ENCODE measurements at places on chromosomes 11 and 22. TPM values are rescaled to one million over a fixed set of nuclear protein-coding genes. Genes with fewer than 3 reads are reported as not detected.
A peak's percentile ranks its signal among the peaks of the same experiment; 100 is the strongest.

DNA sequence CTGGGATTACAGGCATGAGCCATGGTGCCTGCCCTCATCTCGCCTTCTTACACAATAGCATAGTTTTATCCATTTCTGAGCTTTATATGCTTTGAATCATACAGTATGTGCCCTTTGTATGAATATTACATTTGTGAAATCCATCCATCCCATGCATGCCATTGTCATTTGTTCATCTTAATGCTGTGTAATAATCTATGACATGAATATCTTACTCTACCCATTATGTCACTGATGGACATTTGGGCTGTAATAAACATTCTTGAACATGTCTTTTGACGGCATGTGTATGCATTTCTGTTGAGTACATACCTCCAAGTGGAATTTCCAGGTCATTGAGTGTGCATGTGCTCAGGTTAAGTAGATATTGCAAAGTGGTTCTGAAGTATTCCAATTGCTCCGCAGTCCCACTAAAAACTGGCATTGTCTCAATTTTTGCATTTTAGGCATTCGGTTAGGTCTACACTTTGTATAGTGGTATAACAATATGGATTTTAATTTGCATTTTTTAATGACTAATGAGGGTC is 339.3 kb upstream of the SYN3 start:
- DNase-seq, result no peak

FJX1 gene
- total RNA-seq, result 89.8 TPM

DNA sequence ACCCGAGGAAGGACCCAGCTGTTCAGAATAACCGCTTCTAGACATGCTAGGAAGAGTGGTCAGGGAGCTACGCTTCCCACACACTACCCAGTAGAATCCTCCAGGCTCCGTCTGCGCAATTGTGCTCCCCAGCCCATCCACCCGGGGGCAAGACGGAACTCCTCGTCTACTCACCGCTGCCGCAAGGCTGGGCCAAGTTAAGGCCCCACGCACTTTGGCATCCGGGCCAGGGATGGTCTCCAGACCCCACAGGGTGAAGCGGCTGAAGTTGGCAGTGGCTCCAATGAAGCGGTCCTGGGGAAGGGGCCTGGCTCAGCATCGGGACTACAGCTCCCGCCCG is 757 bp downstream of the RNASEH2C start:
- DNase-seq, result peak; percentile 37

GRCh38 chr11:71342951-71343827 is 90.8 kb upstream of the SHANK2 start:
- DNase-seq, result peak; percentile 26

DNA sequence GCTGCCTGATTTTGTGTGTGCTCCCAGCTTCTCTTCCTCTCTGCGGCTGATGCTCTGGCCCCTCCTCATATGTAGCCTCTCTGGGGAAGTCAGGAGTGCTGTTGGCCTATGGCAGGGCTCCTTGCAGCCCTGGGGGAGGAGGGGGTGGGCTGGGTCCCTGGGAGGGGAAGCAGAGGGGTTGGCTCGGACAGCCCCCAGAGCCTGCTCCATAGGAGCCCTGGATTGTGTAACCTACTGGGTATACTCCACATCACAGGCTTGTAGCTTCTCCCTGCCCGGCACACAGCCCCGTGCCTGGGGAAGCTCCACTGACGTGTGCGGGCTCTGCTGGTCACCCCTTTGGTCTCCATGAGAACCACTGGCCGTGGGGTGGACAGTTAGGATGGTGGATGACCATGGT is 113.8 kb downstream of the ST3GAL4 start:
- DNase-seq, result no peak

- DNase-seq, result no peak
These were observed 176.4 kb downstream of the DSCAML1 start for GRCh38 chr11:117620659-117621058.

DNA sequence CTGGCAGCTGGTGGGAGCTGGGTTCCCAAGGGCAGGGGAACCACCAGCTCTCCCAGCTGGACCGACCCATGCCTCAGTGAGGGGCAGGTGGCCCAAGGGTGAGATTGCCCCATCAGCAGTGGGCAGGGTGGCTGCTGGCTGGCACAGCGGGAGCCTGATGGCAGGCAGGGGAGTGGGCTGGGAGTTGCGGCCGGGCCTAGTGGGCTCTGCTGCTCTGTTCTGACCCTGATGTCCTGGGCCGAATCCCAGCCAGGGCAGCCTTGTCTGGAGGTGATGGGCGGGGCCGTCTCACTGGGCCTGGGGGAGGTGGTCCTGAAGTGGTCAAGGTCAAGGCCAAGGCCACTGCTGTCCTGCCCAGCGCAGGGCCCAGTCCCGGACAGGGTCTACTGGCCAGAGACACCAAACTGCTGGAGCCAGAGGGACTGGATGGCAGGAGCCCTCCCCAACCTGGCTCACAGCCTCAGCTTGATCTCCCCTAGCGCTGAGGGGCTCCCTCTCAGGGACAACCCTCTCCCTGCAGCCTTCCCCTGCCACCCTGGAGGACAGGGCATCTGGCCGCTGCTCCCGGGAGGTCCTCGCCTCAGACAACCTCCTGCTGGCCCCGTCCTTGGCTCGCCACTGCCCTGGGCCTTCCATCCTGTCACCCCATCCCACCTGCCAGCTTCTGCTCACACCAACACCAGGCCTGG is 26.5 kb upstream of the PPARA start:
- DNase-seq, result no peak

DNA sequence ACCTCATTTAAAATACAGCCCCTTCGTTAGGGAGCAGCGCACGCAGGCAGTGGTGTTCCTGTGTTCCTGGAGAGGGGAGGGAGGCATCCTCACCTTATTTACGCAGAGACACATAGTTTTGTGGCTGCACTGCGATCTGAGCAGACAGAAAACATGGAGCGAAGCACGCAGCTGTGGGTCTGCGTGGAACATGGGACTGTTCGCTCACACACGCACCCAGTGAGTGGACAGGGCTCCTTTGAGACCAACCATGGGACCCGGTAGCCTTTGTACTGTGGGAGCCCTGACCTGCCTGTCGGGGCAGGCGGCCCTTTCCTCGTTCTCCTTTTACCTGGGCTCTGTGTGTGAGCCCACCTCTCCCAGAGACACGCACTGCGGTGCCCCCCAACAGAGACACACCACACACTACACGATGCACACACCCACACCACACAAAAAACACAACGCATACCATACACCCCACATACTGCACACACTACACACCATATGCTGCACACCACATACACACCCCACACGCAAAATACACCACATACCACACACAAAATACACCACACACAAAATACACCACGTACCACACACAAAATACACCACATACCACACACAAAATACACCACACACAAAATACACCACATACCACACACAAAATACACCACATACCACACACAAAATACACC is 1245.7 kb downstream of the BRD1 start:
- no peak for DNase-seq

DNA sequence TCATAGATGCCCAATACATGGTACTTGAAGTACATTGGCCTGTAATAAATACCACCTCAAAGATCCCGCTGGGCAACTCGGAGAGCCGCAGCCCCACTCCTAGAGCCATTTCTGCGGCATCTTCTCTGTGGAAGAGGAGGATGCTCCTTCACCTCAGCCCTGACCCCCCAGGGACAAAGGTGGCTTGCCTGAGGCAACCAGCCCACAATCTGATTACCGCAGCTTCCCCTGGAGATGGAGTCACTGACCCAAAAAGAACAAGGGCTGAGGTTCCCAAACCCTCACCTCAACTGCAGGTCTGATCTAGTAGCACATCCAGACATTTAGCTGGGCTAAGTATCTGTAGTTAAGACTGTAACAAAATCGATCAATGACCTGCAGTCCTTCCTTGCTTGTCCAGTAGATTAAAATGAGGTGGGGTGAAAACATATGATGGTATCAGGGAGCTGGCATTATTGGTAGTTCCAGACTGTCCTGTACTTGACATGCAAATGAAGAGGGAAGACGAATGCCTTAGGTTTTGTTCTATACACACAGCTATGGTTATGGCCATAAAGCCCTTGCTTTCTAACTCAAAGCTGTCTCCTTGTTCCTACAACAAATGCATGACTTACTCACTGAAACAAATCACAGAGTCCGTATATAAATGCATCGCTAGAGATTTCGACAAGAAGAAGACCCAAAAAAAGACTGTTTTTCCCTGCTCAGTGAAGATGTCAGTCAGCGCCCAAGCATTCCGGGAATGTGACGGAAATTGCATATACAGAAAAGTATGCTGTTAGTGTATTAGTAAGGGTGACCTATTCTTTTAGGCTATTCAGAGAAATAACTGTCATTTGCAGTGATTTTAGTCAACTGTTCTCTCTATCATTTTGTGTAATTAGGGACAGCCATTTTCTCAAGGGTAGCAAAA is 33.7 kb downstream of the C11orf71 start:
- peak; percentile 49 for DNase-seq

SLC22A6 gene
- not detected for total RNA-seq

GRCh38 chr11:69848201-69848600 is 29.0 kb upstream of the FGF3 start:
- DNase-seq, result no peak

- no peak for DNase-seq
These were observed 9.3 kb upstream of the CD3E start for GRCh38 chr11:118295199-118295598.

GAL gene
- total RNA-seq, result not detected

FAM180B gene
- total RNA-seq, result not detected

GRCh38 chr11:7899418-7899817 is 31.6 kb downstream of the OR10A6 start:
- DNase-seq, result no peak

GRCh38 chr11:10317776-10318526 is 13.1 kb downstream of the ADM start:
- no peak for DNase-seq

DNA sequence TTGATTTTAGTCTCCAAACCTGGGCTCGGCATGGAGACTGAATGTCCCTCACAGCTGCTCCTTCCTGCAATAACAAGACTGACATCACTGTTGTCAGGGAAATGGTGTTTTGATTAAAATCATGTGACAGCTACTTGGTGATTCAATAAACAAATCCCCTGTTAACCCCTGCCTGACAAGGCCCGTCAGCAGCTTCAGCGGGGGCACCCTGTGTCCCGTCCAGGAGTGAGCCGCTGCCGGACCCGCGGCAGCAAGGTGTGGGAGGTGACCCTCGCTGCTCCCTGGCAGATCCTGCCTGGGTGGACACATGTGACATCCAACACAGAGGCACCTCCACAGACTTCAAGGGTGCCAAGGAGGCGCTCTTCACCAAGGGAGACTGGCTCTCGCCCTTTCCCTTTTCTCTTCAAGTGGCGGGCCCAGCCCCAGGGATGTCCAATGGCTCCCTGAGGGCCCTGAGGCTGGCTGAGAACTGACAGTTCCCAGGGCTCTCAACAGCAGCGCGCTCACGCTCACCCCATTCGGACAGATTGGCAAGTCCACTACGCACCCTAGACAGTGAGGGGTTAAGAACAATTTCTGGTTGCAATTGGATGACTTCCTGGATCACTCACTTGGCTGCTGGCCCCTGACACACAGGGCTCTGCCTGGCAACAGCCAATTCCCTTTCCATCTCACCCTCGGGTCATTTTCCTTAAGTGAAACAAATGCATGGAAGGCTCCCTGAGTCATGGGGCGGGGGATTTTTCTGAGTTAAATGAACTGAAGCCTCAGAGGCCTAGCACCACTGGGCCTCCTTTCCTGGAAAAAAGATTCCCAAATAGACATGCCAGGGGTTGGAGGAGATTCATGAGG is 30.7 kb downstream of the PPP2R1B start:
- DNase-seq, result peak; percentile 97

DNA sequence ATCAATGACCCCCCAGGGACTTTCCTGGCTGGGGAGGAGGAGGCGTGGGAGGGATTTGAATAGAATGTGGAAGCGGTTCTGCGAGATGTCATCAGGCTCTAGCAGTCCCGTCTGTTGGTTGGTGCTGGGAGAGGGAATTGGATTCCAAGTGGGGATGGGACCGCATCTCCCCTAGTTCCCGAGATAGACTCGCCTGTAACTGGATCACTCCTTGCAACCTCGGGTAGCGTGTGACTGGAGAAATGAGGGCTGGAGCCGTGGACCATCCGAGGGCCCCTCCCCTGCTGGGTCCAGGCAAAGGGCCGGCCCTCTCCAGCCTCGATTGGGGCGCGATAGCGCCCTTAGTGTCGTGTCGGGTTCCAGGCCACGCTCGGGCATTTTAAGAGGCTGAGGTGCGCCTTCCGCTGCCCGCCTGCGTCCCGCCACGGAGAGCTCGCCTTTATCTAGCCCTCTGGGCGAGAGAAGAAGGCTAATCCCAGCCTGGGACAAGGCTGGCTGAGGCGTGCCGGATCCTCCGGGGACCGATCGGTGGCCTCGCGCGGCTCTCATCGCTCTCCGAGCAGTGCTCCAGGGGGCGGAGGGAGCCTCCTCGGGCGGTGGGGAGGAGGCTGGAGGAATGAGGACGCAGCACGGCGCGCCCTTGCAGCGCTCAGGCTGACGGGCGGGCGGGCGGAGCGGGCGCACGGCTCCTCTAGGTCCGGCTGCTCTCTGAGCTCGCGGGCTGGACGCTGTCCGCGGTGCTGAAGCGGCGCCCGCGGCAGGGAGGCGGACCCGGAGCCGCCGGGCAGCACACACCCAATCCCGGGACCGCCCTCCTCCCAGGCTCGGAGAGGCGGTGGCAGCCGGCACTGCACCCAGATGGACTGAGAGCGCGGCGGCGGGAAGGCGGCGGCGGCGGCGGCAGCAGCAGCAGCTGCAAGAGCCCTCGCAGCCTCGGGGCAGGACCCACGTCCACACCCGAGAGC is 107.8 kb downstream of the OSBP2 start:
- DNase-seq, result peak; percentile 90

- no peak for DNase-seq
These were observed 14.9 kb downstream of the DNAJB13 start for GRCh38 chr11:73965764-73966121.

CASP1 gene
- 31.1 TPM for total RNA-seq

MAP6 gene
- 3.0 TPM for total RNA-seq

GRCh38 chr11:10461276-10461790 is 6.3 kb downstream of the AMPD3 start:
- no peak for DNase-seq

- no peak for DNase-seq
These were observed 33.4 kb upstream of the SORL1 start for GRCh38 chr11:121418625-121419114.

TMEM25 gene
- 25.8 TPM for total RNA-seq

LARGE2 gene
- total RNA-seq, result not detected
